ENCODE measurements at places on chromosomes 6 and 20.

- peak; percentile 73 for DNase-seq
These were observed 2.1 kb downstream of the SOX12 start for GRCh38 chr20:327186-328026.

DNA sequence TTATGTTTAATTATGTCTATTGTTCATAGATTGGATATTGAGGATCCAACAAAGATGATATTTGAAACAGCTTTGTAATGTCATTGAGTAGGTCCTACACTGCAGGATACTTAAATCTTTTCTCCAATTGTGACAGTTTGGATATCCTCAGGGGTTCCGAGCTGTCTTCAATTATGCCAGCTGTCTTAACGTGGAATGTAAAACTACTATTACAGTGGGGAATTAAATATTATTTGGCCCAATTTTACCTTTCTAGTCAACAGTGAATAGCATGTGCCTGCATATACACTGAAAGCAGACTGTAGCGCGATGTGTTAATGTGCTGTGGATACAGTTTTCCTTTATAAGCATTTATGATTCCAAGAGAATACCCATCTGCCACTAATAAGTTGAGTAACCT, 156.9 kb downstream of the GRIK2 start:
- DNase-seq: no peak

GRCh38 chr6:159535656-159536350, 157.2 kb downstream of the SOD2 start:
- no peak for DNase-seq

- DNase-seq: no peak
These were observed 14.3 kb downstream of the B4GALT5 start for GRCh38 chr20:49699200-49699992.

DNA sequence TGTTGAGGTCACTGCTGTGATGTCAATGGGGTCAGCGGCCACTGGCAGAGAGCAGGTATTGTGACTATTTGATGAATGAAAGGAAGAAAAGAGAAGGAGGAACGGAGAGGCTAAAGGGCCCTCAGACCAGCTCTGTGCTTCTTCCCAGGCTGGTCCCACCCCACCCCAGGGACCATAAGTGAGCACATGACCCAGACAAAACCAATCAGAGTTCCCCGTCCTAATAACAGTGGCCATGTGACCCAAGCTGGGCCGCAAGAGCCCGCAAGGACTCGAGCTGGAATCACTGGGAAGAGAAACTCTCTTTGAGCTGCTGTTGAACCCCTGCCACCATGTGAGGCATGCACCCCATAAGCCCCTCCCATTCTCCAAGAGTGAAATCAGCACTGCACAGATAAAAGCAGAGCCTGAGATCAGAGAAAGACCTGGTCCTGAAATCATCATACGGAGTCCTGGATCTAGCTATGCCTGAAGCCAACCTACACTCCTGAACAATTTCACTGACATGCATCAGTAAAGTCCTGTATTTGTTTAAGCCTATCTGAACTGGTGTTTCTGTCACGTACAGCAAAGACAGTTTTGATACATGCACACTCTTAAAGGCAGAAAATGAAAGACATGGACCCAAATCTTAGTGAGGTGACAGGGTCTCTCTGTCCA, 90.2 kb downstream of the PREX1 start:
- DNase-seq: no peak

GRCh38 chr6:41872147-41872546, 23.0 kb downstream of the USP49 start:
- DNase-seq: no peak

DNA sequence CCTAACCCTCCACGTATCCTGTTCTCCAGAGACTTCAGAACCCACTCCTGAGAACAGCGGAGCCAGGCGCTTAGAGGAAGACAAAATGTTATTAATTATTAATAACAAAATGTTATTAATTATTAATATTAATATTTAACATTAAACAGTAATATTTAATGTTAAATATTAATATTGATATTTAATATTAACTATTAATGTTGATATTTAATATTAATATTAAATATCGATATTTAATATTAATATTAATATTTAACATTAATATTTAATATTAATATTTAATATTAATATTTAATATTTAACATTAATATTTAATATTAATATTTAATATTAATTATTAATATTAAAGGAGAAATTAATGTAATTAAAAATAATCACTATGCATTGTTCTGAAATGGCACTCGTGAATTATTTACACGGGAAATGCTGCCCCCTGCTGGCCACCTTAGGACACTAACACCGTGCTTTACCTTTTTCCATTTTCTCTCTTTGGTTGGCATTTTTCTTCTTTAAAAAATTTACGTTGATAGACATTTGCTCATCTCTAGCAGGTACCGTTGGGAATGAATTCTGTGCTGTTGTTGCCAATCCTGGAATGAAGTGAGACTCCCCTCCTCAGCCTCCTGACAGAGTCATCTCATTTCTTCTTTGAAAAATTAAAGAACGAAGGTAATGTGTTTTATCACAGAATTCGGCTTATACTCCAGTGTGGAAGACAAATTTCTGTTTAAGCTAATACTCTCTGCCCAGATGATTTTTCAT, 7.5 kb upstream of the GGTLC1 start:
- peak; percentile 53 for DNase-seq

DNA sequence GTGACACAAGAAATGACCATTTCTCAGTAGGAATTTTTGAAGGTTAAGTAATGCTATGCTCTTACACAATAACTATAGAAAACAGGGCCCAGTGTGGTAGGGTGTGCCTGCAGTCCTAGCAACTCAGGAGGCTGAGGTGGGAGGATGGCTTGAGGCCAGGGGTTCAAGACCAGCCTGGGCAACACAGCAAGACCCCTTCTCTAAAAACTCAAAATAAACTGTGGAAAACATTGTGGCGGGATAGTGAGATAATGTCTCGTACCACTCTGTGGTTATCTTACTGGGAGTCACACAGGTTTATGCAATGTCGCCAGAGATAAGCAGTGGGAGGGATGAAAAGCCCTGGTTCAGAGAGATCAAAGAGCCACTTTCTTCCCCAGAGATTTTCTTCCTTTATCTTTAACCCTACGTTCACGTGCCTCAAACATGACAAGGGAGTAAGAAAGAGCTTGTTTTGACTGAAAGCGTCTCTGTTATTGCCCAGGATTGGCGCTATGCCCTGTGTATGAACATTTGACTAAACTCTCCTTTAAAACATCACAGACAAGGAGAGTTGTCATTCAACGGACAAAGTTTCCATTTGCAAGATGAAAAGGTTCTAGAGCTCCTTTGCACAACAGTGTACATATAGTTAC, 13.9 kb downstream of the GCM1 start:
- no peak for DNase-seq

DNA sequence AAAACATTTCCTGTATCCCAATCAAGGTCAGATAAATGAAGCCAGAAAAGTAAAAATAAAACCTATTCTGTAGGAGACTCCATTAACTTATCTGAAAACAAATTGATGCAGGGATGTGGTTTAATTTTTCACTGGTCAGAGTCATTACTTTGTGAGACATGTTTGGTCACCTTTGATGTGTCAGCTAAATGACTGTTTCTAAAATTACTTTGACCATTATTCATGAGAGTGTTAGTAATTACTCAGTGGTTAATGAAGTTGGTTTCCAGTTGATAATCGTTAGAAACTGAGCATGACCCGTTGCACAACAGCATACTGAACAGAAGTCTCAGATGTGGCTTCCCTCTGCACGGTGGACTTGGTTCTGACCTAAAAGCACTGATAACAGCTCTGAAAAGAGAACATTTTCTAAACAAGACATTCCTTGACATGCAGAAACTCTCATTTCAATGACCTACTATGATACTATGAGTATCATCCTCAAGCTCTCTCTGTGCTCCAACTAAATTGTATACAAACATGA, 410.5 kb upstream of the RNF217 start:
- DNase-seq: no peak
